Stimulated activated CD8-positive, alpha-beta memory T cell treated with anti-CD3 and anti-CD28 coated beads, Interleukin-15, amount 100 ng/mL, for 48 hours (primary cell): ENCODE measurements at places on chromosomes 12 and 14.

GRCh38 chr14:103854017-103854808, 6.8 kb upstream of the PPP1R13B start:
- no peak for DNase-seq

- DNase-seq = no peak
These were observed 481.1 kb downstream of the DIO2 start for GRCh38 chr14:79730196-79730595.

- DNase-seq = no peak
These were observed 32.8 kb downstream of the CCDC91 start for GRCh38 chr12:28223025-28223554.

GRCh38 chr14:91126761-91127160, 12.9 kb downstream of the DGLUCY start:
- DNase-seq = no peak

DNA sequence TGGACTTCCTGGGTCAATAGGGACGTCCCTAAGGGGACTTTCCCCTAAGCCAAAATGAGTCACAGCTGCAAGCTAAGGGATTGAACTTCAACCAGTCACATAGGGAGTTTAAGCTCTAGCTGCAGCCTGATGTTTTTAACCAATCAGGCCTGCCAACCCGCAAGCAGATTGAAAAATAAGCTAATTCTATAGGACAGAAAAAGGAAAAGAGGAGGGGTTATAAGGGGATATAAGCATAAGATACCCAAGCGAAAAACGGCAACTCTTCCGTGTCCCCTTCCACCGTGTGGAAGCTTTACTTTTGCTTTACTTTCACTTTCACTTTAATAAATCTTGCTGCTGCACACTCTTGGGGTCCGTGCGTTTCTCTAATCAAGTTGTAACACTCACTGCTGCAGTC, 24.4 kb downstream of the ATP23 start:
- no peak for DNase-seq

DNA sequence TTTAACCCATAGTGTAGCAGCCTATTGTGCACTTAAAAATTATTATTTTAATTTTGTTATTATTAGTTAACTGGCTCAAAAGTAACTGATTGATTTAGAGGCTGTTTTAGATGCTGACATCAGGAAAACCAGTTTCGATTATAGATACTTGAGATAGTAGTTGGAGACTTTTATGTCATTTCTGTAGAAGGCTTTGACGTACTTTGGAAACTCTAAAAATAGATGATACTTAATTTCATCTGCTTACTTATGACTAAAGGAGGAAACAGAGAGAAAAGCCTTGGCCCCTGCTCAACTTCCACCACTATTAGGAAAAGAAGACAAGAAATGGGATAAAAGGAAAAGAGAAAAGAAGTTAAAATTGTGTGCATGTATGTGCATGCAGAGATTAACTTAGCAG, 219.3 kb upstream of the HMGA2 start:
- DNase-seq = no peak

- no peak for DNase-seq
These were observed 49.4 kb downstream of the CCNK start for GRCh38 chr14:99530407-99531155.

DNA sequence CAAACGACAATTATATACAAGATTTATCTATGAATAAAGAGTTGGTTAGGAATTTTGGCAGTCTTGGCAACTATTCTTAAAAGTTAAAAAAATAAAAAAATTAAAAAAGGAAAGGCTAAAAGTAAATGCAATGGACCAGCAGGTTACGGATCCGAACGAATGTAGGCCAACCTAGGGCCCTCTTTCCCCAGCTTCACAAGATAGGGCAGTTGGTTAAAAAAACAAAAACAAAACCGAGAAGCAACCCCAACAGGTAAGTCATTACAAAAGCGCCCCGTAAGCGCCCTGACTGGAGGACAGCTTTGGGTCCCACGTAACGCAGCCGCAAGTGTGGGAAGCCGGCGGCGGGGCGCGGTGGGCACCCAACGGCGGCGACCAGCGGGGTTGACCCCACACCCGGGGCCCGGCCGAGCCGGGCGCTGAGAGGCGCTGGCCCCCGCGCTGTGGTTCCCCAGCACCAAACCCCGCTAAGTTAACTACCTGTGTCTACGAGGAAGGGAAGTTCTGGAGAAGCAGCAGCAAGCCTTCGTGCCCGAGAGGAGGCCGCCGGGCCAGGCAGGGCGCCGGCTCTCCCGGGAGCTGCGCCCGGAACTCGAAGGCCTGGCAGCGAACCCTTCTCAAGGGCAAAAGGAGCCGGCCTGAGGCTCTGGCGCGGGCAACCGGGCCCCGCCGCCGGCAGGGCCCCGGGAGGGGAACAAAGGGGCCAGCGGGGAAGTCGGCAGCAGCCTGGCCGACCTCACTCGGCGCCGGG, 882 bp downstream of the HECTD1 start:
- DNase-seq = peak; percentile 54

DNA sequence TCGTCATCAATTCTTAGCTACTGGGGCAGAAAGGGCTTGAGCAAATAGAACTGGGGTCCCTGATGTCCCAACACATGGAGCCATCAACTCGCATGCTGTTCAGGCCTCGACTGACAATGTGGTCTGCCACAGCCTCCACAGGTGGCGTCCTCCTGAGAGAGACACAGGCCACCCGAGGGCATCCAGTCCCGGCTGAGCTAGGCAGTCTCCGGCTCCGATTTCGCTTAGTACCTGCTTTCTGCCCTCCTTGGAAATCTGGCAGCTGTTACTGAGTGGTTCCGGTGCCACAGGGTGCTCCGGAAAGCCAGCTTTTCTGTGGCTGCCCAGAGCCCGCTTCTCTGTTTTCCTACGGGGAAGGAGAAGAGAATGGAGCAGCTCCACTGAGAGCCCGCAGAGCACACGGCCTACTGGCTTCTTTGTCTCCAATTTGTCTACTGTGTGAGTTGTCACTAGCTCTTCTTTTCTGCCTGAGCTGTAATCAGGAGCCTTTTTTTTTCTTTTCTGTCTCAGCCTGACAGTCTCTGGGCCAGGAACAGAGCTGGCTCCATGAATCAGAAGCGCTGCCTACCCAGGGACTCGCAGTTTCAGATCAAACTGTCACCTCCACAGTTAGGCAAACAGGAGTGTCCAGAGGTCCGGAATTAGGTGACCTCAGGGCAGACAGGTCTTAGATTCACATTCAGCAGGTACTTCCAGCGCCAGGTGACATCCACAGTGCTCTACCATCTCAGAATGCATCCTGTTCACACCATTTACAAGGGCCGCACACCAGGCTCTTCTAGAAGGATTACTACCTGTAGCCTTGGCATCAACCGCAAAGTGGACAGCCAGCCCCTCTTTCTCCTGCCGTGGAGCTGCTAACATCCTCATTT, 73.3 kb downstream of the MOK start:
- DNase-seq = no peak

DNA sequence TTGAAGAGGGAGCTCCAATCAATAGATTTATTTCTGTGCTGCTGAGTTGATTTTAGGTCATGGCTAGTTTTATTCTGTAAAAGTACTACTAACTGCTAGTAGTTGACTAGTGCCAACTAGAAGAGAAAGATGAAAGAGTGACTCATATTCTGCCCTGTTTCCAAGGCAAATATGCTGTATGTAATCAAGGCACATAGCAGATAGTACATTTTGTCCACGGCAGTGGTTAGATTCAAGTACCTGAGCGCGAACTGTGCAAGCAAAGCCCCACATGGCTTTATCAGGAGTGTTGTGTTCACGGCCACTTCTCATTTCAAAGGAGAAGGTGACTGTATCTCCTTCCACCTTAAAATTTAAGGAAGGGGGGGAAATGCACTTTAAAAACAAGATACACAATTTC, 126.8 kb downstream of the TRAFD1 start:
- DNase-seq = no peak

DNA sequence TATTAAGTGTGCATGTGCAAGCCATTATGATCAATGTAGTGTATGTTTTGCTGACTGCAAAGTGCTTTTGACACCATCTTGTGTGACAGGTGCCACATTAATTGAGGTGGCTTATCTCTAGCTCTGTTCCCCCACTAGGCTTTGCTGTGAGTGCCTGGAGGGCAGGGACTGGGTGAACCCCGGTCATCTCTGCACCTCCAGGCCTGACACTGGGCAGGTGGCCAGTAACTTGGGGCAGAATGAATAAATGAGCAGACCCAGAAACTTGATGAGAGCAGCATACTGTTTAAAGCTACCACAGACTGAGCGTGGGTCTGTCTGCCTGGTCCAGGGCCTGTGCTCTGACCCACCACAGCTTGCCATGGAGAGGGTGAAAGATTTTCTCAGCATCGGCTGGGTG, 151.6 kb downstream of the CALM1 start:
- DNase-seq = no peak

GRCh38 chr14:51323492-51323891, 83.4 kb downstream of the TMX1 start:
- no peak for DNase-seq

- no peak for DNase-seq
These were observed 828.9 kb downstream of the VRK1 start for GRCh38 chr14:97626088-97626487.

DNA sequence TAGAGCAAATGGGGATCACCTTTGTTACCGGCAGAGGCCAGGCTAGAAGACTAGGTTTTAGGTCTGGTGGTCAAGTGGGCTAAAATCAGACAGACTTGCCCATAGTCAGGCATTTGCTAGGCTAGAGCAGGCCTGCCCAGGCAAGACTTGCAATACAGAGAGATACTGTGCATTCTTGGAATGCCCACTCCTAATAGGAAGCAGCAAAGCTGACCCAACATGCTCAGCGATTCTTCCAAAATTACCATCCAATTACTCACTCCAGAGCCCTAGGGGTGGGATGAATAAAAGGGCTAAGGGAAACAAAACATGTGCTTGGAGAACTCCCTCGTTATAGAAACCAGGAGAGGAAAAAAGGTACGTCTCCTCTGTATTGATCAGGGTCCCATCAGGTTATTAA, 187.8 kb upstream of the AMIGO2 start:
- DNase-seq = no peak

GRCh38 chr14:32449648-32450047, 120.5 kb downstream of the AKAP6 start:
- no peak for DNase-seq

DNA sequence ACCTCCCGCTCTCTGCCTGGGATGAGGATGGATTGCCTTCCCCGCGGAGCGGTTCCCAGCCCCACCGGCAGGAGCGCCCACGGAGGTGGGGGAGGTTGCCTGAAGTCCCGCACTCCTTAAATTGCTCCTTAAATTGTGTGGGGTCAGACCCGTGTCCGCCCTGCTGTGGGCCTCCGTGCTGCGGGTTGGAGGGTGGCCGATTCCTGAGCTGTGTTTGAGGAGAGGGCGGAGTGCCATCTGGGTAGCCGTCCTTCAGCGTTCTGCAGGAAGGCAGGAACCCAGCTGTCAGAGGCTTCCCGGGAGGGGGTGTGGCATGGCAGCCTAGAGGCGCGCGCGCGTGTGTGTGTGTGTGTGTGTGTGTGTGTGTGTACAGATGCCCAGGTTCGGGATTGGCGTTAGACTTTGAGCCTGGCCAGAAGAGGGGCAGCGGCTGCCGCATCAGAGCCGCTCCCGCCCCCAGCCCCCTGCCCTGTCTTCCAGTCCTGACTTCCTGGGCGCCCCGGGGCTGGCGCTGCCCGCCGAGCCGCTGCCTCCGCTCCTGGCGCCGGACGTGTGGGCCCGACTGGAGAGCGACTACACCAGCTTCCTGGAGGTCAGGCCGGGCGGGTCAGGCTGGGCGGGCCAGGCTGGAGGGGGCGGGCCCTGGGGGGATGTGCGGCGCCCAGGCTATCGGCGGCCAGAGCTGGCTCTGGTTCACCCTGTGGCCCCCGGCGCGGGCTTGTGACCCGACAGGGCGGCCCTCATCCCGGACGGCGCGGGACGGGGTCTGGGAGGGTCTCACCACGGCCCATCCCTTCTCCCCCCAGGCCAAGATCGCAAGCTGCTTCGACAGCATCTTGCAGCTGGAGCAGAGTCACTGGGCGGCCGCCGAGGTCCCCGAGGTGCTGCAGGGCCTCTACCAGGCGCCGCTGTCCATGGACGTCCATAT, 9.2 kb downstream of the EXOC3L4 start:
- no peak for DNase-seq

DNA sequence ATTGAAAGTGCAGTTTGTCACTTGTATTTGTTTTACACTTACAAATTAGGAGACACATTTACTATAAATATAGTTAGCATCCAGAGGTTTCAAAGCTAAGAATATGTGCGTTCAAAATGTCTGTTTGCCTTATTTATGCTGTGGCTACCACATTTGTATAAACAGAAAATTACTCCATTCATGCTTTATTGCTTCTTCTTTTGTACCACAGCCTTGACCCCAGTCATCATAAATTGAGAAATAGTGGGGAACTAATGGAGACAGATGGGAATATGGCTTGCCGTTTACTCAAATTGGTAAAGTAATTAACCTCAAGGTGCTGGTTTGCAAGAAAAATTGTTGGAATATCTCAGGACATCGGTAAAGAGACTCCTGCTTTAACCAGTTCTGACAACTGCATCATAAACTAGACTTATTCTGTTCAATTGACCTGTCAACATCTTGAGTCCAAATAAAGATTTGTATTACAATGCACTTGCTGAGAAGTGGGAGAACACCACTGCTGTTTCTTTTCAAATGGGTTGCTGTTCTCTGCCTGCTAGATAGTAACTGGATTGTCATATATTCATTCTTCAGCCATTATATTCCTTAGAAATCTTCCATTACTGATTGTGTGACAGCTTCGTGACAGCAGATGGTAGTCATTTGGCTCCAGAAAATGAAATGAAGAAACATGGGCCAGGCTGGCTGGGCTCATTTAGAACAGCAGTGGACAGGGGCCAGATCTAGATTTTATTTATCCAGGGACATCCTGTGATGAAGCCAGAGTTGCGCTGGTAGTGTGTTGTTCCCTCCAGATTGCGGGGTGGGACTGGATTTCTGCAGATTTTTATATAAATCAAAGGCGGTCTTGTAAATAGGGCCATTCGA, 354.4 kb downstream of the EGLN3 start:
- no peak for DNase-seq

- no peak for DNase-seq
These were observed 43.8 kb downstream of the DDHD1 start for GRCh38 chr14:53109105-53110041.

- DNase-seq = no peak
These were observed 221.2 kb upstream of the PELI2 start for GRCh38 chr14:55897031-55897430.

DNA sequence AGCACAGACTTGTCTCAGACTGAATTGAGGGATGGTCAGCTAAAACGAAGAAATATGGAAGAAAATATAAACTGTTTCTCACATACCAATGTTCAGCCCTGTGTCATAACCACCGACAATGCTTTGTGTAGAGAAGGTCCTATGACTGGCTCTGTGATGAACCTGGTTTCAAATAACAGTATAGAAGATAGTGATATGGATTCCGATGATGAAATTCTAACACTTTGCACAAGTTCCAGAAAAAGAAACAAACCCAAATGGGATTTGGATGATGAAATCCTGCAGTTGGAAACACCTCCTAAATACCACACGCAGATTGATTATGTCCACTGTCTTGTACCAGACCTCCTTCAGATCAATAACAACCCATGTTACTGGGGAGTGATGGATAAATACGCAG, 7.9 kb upstream of the MAPK1IP1L start:
- no peak for DNase-seq
